Stimulated activated CD4-positive, alpha-beta T cell treated with anti-CD3 and anti-CD28 coated beads, Interleukin-12 subunit alpha, Interleukin-12 subunit beta, amount 100 ng/mL, for 4 hours (primary cell): ENCODE measurements at places on chromosomes 5 and 9.

DNA sequence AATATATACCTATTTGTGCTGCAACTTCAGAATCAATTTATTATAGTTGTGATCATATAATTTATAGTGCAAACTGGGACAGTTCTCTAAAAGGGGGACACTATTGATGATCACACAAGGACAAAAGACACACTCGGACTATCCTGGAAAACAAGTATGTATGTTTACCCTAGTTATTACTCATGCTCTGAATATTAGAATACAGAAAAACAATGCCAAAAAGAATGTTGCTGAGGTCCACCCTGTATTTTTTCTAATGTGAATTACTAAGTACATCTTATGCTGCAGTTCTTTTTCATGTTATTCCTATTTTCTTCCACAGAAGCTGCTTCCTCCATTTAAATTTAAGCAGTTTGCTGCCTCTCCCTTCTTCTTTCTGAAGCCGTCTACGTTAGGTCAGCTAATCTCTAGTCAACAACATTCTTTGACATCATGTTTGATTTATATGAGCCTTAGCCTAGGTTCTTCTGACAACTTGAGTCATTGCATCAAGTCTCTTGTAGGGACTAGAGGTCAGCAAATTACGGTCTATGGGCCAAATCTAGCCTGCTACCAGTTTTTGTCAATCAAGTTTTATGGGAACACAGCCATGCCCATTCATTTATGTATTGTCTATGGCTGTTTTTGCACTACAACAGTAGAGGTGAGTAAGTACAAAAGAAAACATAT is 40.1 kb upstream of the PPP3R2 start:
- DNase-seq = no peak

DNA sequence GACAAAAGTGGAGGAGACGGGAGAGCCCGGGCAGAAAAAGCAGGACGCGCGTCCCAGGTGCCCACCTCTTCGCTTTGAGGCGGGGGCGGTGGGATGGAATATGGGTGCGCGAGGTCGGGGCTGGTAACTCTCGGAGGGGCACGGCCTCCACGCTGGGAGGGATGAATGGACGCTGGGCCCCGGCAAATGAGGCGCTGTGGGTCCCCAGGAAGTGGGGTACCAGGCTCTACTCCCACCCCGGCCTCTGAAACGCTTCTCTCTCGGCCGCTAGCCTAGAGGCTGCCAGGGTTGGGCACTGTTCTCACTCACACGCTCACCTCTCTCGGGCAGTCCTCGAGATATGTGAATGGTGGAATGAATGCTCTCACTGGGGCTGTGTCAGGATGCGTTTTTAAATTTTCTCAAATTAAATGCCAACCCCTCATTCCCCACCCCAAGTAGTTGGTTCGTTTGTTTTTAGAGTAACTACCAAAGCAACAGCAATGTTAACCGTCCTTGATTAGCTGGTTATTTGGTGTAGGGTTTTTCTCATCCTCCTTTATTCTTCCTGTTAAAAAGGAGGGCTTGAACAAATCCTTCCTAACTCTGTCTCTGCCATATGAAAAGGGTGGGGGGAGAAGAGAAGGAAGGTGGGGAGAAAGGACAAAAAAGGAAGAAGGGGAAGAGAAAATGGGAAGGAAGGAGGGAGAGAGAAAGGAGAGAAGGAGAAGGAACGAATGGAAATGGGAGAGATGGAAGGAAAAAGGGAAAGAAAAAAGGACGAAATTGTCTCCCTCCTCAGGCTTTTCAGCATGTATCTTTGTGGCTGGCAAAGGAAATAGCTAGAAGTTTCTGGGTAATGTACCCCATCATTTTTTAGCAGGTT is 1.3 kb upstream of the EBF1 start:
- DNase-seq = no peak

DNA sequence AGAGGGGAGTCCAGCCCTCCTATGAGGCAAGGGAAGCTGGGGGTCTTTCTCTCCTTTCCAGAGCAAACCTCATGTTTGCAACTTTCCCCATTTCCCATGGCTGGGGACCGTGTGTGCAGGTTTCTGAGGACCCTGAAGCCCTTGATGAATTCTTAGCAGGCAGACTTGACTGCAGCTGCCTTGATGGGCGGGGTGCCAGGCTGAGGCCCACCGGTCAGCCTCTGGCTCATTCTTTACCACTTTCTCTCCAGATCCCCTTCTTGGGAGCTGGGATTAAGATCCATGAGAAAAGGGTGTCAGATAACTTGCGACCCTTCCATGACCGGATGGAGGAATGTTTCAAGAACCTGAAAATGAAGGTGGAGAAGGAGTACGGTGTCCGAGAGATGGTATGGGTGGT is 30.0 kb upstream of the FOXI1 start:
- DNase-seq = no peak

- DNase-seq = no peak
These were observed 297.7 kb downstream of the ATPSCKMT start for GRCh38 chr5:9951865-9952516.

GRCh38 chr9:130364619-130365322 is 80.0 kb upstream of the ASS1 start:
- no peak for DNase-seq

- no peak for DNase-seq
These were observed 254.8 kb upstream of the PPP1R2B start for GRCh38 chr5:156595132-156595787.

- no peak for DNase-seq
These were observed at the start of gene PCDHGA3 for GRCh38 chr5:141343242-141343952. Gene PCDHGA3, plus strand, starts transcription at chr5:141343829. Its CDS starts 205 bp downstream, at chr5:141344034.

DNA sequence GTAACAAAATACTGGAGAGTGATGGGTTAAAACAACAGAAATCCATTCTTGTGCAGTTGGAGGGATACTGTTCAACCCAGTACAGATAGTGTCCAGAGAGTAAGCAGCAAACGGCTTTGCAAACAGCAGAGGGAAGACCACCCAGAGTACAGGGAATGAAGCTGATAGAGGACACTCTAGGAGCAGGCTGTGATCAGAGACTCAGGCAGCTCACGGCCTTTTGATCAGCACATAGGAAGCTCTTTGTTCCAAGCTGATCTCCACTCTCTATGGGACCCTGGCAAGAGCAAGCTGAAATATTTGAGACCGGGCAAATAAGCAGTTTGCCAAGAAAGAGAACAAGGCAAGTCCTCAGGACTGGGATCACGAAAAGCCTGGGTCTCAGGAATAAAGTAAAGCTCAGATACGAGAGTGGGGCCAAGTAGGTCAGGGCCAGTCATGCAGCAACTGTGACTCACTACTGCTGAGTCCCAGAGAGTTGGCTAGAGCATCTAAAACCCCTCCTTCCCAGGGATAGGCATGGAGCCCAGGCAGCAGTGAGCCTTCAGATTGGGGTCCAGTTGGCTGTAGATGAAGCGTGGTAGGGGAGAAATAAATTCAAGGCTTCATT is 52.4 kb downstream of the MELK start:
- DNase-seq = no peak

DNA sequence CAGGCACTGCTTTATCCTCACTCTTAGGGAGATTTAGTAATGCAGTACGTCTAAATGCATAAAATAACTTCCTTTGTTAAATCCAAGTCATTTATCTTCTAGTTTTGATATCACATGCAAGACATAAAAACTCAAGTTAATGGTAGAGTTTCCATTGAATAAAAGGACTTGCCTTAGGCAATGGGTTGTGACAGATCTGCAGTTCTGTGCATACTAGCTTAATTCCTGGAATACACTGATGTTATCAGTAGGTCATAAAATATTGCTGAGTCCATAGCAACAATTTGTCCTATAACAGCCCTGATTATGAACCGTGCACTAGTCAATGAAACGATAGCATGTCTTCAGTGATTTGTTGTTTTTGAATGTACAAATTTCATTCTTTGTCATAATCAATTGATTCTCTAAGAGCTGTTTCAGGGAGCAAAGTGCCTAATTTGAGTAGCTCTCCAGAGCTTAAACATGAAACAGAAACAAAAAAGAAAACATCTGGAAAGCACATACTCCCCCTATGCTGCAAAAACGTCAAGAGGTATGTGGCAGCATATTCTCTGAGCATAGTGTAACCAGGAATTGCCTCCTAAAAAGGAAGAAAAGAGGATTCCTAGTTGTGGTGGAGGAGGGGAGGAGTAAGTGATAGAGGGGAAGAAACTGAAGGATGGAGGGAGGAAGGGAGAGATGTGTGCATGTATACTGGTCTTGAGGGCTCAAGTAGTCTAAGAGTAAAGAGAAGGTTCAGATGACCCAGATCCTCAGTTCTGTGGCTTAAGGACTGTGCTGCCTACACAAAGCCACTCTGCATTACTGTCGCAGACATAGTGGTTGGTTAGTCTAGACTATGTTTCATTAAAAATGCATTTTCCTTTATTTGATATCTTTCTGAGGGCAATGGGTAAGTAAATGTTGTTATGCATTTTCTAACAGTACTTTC is 589.2 kb downstream of the PRR16 start:
- no peak for DNase-seq

- DNase-seq = no peak
These were observed 5.5 kb downstream of the PTBP3 start for GRCh38 chr9:112327718-112328450.

GRCh38 chr9:33351547-33351946 is 50.8 kb downstream of the AQP7 start:
- DNase-seq = no peak

- DNase-seq = no peak
These were observed 26.2 kb downstream of the CEMIP2 start for GRCh38 chr9:71741926-71742648.

DNA sequence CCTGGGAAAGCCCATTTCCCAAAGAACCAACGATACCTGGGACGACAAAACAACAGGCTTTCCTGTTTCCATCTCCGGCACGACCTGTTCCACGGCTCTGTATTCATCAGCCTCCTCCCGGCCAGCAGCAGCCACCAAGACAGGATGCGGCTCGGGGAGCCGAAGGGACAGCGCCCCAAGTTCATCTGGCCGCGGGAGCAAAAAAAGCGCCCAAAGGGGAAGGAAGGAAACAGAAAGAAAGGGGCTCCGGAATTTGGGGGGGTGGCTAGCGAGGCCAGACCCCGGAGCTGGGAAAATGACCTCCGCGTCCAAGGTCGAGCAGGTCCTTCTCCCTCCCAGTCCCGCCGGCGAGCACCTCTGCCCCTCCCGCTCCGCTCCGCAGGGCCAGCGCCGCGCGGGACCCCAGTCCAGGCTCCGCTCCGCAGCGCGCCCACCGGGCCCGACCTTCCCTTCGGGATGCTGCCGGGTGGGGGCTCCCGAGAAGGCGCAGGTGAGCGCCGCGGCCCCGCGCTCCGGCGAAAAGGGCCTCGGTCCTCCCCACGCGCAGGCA is 608 bp downstream of the ELOVL7 start:
- DNase-seq = no peak

GRCh38 chr5:58469896-58470295 is 10.0 kb upstream of the PLK2 start:
- DNase-seq = no peak

DNA sequence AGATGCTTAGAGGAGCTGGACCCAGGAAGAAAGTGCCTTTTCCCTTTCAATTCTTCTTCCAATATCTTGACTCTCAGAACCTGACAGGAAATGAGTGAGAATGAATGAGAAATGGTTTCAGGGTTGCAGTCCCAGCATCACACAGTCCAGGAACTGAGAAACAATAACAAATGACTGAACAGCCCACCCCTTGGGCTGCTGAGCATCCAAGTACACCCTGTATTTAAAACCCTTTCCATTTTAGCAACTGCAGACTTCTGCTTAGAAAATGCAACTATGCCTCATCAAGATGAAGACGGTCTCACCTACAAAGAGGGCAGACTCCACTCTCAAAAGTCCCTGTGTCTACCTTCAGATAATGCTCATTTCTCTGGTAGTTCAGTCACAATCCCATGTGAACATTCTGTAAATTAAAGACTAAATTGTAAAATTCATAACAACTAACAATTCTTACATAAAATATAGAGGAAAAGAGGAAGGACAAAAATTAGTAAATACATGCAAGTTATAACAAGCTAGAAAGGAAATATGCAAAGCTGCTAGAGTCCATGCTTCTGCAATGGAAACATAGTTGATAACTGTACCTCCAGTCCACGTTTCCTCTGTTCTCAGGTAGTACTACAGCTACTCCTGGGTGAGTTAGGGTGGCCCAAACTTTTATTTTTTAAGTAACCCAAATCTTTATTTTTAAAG is 316.5 kb downstream of the ICE1 start:
- DNase-seq = no peak

DNA sequence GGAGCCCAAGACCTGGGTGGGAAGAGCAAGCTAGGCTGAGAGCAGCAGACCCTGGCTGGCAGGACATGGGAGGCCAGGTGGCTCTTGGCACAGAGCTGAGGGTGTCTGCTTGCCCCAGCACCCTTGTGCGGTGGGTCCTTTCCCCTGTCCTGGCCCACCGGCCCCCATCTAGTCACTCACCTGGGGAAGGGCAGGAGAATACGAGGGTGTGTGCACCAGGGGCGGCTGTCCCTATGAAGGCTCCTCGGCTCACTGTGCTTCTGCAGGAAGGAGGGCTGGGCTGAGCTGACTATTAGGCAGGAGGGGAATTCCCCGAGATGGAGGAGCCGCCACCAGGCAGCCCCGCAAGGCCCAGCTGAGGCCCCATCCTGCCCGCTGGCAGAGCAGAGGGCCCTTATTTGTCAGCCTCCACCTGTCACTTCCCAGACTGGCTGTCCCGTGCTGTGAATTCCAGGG is 6.1 kb upstream of the TNIP1 start:
- DNase-seq = peak; percentile 62

- no peak for DNase-seq
These were observed 4.7 kb downstream of the DNAI1 start for GRCh38 chr9:34463098-34463900.

GRCh38 chr5:132209131-132209530 is 18.5 kb downstream of the P4HA2 start:
- DNase-seq = no peak

- DNase-seq = peak; percentile 22
These were observed 364.4 kb downstream of the GADD45G start for GRCh38 chr9:89969156-89969675.

DNA sequence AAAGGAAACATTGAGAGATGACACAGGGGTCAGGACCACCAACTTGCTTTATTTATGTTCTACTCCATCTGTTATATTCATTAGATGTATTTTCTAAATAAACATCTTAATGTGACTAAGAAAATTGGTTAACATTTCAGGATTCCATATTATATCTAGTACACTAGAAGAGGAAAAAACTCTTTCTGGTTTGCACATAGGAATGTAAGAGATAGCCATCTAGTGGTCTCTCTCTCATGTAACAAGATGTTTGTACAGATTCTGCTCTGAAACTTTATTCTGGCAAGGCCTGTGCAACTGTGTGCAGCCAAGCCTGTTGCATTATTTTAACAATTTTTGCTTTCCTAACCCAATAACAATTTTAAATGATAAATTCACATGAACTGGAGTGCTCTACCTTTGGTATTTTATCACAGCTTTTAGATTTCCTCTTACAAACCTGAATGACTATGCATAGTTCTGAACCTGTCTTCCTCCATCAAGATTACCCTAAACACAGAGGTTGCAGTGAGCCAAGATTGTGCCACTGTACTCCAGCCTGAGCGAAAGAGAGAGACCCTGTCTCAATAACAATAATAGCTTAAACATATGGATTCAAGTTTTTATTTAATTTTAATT is 148.2 kb downstream of the GIN1 start:
- DNase-seq = no peak

DNA sequence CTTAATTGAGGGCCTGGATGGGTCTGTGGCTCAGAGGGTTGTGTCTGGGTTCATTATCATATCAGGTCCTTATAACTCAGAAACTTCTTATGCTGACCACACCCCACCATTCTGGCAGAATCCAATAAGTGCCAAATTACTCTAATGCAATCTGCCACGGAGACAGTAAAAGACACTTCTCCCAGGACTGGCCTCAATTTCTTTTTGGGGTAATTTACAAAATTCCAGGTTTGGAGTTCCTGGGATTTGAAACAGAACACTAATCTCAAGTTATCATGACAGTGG is 187.8 kb downstream of the GNAQ start:
- no peak for DNase-seq
